ENCODE measurements at places on chromosomes 7 and 10.

DNA sequence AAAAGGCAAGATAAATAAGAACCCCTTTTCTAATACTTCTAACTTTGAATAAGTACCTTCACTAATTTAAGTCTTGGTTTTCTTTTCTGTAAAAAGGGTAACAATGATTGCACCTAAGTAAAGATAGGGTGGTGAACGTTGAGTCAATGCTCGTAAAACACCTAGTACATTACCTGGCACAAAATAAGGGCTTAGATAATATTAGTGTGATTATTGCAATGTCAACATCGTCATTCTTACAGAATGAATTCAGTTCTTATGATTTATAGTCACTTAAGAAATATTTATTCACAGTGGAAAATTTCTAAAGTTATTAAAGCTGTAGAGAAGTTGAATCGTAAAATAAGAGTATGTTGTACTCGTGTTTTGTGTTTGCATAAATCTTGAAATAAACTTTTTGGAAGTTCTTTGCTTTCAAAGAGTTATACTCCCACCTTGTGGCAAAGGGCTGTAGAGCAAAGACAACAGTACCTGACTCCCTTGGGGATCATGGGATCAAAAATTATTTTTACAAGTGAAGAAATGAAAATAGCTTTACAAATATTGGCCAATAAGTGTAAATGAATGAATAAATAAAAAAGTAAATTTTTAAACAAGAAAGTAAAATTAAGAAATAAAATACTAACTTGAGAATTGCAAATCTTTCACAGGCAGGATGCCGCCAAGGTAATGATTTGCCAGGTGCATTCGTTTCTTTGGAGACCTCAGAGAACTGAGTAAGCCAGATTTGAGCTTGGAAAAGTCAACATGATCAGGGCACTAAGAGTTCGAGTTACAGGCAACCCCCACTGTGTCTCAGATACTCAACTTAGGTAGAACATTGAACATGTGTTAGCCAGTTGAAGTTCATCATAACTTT, 285.8 kb upstream of the CACNA2D1 start:
- no peak for DNase-seq

DNA sequence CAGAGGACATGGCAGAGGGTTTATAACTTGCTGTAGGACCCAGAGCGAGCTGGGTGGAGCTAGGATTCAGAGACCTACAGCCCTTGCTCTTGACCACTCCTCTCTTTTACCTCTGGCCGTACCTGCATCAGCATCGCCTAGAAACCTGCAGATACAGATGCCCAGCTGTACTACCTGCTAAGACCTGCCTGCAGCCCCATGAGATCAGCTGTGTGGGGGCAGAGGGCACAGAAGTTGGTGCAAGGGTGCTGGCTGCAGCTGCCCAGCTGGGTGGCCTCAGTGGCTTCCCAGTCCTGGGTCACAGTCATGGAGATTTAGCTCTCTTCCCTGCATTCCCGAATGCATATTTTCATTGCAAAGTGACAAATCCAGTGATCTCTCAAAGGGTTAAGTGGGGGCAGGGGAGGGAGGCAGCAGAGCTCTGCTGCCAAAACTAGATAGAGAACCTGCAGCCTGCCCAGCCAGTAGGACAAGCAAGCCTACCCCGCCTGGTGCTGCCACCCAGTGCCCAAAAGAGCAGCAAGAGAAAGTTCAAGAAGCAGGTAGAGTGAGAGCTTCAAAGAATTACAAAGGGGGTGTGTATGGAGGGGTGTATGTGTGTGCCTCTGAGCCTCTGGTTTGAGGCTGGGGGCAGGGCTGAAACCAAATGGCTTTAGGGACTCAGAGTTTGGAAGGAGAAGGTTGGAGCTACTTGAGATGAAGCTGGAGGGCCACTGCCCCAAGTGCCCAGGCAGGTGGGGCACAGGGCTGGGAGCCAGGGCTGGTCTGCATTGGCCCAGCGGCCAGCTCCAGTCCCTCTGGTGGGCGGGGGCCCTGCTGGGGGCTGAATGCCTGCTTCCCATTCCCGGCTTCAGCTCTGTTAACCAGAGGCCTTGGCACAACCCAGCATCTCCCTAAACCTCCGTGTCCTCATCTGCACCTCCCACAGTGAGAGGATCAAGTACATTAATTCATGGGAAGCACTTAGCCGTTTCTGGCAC, 6.9 kb downstream of the FAM241B start:
- DNase-seq: no peak

DNA sequence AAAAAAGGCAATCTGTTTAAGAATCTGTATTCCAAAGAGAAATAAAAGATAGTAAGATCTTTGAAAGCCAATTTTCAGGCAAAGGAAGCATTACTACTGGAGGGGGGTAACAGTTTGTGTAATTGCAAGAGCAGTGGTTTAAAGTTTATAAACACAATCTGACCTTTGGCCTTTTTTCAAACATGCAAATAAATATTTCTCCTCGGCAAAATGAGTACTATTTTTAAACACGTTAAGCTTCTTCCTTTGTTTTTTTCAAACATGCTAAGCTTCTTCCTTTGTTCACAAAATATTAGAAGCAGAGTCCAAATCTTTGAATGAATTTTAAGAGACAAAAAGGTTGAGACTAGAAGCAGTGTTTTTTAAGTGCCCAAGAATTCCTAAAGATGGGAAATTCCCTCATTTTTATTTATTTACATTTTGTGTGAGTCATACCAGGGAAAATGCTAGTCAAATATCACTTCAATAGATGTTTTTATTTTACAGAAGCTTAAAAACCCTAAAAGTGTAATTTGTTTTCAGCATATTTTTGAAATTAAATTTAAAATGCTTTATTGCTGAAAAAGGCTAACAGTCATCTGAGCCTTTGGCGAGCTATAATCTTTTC, 229.3 kb downstream of the GPR37 start:
- DNase-seq: no peak

DNA sequence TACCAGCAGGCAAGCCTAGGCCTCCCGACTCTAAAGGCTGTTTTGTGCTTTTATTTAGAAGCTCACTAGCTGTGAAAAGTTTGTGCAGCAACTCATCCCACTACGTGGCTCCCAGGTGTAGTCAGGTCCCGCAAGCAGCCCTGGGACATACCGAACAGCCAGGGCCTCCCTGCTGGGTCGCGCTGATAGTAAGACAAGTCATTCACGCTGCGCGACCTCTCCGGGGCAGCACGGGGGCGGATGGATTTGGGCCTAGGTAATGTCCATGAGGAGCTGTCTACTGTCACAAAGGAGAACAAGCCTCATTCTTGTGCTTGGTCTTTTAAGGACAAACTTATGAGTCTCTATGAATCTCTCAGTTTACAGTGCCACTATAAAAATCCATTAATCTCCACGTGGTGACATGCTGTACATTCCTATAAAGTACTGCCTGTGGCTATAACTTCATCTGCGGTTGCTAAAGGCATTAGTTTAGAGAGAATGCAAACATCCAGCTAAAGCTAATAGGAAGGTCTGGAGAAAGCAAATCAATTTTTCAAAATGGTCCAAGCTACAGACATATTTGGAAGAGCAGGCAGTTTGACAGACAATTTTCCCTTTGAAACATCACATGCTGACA, 546.8 kb downstream of the PHTF2 start:
- no peak for DNase-seq

DNA sequence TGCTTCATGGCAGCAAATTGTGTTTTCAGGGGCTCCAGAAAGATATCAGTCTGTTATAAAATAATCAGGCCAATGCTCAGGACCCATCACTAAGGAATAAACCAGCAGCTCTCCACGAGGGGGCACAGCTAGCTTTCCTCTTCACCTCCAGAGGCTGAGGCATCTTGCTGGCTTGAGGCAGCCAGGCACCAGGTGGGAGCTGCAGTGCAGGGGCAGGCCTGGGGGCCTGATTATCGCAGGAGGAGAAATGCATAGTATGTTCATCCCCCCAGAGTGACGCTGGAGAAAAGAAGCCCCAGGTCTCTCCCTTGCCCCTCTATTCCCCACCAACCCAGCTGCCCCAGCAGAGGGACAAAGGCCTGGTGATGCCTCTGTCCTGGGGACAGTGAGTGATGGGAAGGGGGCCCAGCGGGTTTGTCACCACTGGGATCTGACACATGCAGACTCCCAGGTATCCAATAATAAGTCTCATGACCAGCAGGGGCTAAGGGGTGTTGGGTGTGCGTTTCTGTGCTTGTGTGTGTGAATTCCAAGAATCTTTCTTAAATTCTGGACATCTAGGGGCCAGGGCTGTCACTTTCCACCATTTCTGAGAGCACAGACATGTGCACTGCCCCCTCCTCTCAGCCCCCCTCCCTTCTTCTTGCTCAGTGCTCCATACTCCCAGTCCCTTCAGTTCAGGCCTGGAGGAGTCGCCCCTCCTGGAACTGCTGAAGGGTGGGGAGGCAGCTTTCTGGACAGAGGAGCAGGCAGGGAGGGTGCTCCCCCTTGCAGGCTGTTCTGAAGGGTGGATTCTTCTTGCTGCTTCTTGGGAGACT, 128.1 kb upstream of the FAM20C start:
- DNase-seq: no peak

DNA sequence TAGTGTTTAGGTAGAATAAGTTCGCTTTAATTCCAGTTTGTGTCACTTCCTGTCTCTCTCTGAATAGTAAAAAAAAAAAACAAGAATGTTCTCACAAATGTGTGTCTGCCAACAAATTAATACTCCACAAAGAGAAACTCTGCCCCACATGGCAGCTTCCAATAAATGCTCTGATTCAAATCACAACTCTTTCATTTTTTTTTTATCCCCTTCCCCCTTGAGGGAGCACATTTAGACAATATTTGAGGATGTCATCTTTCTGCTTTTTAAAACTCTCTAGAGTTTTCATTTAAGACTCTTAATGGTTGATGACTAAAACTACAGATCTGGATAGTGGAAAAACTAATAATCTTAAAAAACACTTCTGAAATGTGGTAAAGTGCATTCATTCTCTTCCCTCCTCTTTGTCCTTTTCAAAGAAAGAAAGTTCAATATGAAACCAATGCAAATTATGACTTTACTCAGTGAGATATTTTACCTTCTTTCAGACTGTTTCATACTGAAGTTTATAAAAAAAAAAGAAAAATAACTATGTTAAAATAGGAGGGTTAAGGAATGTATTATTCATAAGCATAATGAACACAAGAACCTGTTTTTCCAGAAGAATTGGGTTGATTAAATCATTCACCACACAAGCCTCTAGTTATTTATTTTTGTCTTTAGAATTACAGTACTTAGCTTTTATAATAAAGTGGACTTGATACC, 42.3 kb downstream of the ARID5B start:
- no peak for DNase-seq

All from T-helper 9 cell (primary cell).